ENCODE measurements at places on chromosomes 2 and 18.

- no peak for DNase-seq
These were observed 24.5 kb downstream of the MALT1 start for GRCh38 chr18:58695772-58696171.

GRCh38 chr18:58865701-58866065 is 1.0 kb downstream of the ZNF532 start:
- no peak for DNase-seq

DNA sequence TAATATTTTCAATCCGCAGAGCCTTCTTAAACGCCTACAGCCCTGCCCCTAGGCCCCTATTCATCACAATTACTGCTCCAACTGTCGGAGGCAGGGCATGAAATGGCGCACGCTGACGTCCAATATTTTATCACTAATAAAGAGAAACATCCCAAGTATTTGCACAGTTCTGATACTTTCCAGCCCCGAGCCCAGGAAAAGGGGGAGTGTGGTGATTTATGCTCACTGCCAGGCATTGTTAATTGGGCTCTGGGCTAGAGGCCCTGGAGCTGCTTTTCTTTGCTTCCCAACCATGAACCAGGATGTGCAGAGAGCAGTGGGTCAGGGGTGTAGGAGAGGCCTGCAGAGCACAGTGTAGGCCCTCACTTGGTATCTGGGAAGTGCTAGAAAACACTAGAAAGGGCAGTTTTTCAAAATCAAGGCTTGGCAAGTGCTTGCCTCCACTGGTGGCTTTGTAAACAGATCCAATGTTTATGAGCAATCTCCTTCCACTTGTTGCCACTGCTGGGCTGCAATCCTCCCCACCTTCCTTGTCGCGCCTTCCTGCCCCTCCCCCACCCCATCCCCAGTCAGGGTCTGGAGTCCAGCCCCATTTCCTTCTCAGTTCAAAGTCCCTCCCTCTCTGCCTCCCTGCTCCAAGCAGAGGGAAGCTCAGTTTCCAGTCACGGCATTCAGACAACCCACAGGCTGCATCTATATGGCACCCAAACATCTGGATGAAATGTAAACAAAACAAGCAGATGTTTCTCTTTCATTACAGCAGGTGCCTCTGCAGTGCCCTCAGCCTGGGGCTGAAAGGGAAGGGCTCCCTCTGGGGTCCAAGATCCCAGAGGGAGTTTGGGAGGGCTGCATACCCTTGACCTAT is 83.9 kb upstream of the PKDCC start:
- no peak for DNase-seq

GRCh38 chr2:7013471-7014160 is 96.4 kb downstream of the RNF144A start:
- DNase-seq = no peak

GRCh38 chr18:10094154-10094553 is 180.3 kb downstream of the VAPA start:
- DNase-seq = no peak
